Fibroblast of skin of right biceps (primary cell): ENCODE measurements at places on chromosomes 2 and 18.
A peak's percentile ranks its signal among the peaks of the same experiment; 100 is the strongest.

GRCh38 chr2:179268277-179268925, 3.8 kb upstream of the SESTD1 start:
- DNase-seq = peak; percentile 63

DNA sequence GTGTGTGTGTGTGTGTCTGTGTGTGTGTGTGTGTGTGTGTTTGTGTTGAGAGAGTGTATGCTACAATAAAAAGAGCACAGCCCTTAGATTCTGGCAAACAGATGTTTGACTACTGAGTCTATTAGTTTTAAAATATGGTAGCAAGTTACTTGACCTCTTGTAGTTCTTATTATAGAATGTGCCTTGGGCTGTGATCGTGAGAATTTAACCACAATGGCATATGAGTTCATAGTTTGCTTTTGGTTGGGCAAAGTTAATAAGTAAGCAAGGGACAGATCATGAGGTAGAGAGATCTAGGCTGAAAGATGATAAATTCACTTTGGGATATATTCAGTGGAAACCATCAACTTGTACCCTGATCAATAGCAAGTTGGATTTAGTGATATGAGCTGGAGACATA, 334.3 kb upstream of the VWC2L start:
- no peak for DNase-seq

GRCh38 chr18:68438983-68439382, 275.9 kb downstream of the TMX3 start:
- DNase-seq = peak; percentile 92

DNA sequence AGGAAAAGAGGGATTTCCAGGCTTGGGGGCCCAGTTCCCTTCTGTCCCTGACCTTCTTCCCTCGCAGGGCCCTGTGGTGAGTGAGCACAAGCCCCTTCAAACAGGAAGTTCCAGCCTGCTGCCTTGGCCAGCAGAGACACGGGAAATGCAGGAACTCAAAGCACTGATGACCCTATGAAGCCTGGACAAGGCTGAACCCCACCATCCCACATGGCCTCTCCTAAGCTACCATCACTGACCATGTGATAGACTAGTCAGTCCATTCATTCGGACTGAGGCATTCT, 196.4 kb downstream of the TNS1 start:
- no peak for DNase-seq

- DNase-seq = peak; percentile 35
Measured at GRCh38 chr18:74266161-74266560, 25.6 kb downstream of the CYB5A start.

- no peak for DNase-seq
Measured at GRCh38 chr2:237210763-237211162, 125.1 kb downstream of the COPS8 start.

- peak; percentile 57 for DNase-seq
Measured at GRCh38 chr2:106104332-106105062, 89.6 kb downstream of the UXS1 start.

- peak; percentile 85 for DNase-seq
Measured at GRCh38 chr2:72887740-72888437, 681 bp downstream of the SPR start.

GRCh38 chr2:8255448-8255800, 426.4 kb upstream of the ID2 start:
- peak; percentile 24 for DNase-seq

DNA sequence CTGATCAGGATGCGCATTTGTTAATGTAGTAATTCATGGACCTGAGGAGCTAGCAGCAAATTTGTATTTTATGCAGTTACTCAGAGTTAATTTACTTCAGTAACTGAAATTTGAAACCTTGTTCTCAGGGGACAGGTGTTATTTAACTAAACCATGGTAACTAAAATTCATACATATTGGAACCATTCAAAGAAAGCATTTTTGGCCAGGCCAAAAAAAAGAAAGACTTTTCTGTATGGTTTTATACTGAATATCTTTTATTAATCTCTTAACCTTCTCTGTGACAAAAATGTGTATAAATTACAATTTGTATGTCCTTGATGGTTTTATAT, 4.4 kb upstream of the KLHL23 start:
- no peak for DNase-seq

DNA sequence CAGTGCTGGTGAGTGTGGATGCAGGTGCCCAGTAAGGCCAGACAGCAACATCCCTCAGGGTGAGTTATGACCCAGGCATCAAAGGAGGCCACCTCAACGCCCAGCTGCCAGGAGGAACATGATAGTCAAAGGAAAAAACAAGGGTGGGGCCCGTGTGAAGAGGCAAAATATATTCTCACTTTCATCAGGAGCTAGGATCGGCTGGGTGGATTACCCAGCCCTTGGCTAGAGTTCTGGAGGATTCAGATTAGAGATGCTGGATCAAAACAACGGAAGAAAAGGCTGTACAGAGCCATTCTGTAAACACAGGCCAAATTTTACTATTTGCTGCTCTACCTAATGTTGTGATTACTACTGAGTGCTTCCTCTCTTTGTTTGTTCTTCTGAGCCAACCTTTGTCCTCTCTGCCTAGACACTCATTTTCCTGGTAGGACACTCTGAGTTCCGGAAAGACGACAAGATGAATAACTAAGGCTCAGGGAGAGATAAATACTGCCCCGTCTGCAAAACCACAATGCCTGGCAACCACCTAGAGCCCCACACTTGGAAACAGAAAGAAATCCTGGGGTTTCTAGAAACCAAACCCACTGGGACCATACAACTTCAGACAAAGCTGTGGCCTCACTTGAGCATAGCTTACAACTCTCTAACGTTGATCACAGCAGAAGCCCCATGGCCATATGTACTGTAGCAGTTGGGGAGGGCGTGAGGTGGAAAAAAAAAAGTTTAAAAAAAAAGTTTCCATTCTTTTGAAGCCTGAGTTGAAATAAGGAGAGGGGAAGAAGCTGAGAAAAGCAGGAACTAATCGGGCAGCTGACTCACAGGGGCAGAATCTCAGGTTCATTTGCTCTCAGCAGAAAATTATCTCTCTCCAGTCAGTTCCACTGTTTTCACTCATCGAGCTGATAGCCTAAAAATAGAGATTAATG, 17.8 kb upstream of the PMAIP1 start:
- DNase-seq = peak; percentile 78

DNA sequence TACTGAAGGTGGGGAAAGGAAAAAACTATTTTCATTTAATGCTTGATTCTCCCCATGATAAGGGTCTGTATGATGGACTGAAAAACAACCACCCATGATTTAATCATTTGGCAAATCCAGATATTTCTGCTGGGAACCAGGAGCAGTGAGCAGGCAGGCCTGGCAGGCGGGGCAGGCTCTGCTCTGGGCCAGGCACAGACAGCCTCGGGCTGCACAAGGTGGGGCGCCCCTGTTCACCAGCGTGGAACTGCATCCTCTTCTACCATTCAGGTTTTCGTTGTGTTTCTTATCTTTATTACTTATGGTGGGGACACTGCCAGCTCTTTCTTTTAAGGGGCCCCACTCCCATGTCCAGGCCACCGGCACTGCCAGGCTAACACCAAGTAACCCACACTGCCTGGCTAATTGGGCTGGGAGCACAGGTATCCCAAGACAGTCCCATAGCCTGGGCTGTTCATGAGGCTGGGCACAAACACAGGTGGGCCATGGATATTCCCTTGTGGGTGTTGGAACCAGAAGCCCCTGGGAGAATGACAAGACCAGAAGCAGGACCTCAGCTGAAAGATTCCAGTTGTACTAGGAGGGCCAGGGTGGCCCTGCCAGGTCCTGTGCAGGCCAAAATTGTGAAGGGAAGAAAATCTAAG, 57.1 kb upstream of the RALBP1 start:
- DNase-seq = no peak

GRCh38 chr2:207807516-207807915, 37.8 kb upstream of the FZD5 start:
- peak; percentile 28 for DNase-seq

DNA sequence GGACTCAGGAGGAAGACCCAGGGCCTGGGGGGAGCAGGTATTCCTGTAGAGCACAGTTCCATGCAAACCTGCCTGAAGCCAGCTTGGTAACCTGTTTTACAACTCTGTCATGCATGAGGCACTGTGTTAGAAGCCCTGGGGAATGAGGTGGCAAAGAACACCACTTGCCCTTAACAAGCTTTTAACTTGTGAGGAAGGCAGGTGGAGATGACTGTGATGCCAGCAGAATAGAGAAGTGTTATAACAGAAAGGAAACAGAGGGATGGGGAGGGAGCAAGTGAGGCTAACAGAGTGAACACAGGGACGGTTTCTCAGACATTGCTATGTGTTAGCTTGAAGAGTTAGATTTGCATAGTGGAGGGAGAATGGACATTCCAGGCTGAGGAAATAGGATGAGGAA, 11.5 kb upstream of the IL1A start:
- no peak for DNase-seq

DNA sequence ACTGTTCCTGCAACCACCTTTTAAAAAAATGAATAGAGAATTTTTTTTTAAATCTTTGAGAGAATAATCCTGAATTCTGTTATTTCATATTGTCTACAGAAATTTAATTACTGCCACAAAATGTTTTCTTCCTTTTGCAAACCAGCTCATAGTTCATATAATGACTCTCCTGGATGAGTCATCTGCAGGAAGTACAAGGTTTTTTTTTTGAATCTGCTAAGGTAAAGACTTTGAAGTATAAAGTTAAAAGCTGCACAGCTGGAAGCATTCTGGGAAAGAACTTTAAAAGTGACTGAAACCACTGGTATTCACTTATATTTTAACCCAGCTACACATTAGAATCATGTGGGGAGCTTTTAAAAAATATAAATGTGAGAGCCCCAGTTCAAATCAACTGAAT, 25.4 kb downstream of the SESTD1 start:
- DNase-seq = peak; percentile 20

DNA sequence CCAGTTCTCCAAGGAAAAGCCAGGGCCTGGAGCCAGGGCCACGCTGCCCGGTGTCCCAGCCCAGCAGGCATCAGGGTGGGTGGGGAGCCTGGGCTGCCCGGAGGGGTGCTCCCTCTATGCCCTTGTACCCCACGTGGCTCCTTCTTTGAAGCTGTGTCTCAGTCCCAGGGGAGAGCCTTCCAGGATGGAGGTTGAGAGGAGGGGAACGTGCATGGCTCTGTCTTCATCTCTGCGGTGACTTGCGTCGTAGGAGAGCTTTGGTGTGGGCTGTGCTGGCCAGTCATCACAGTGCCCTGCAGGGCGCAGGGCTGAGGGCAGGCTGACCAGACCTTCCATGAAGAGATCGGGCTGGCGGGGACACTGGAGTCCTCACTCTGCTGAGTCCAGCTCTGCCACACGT, 197.2 kb downstream of the LDLRAD4 start:
- no peak for DNase-seq

DNA sequence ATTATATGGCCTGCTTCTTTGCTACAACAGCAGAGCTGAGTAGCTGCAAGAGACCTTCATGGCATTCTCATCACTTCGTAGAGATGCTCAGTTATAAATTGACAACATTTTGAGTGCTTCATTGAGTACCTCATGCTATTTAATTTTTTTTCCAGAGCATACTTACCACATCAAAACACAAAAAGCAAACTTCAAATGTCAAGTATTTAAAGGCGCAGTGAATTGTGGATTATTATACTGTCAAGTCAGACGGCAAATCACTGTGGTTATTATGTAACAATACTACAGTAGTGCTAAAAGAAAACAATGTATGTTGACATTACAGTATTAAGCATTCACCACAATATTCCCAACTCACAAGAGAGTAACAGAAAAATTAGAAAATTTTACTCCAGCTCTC, 12.5 kb downstream of the ZC3H8 start:
- DNase-seq = no peak

DNA sequence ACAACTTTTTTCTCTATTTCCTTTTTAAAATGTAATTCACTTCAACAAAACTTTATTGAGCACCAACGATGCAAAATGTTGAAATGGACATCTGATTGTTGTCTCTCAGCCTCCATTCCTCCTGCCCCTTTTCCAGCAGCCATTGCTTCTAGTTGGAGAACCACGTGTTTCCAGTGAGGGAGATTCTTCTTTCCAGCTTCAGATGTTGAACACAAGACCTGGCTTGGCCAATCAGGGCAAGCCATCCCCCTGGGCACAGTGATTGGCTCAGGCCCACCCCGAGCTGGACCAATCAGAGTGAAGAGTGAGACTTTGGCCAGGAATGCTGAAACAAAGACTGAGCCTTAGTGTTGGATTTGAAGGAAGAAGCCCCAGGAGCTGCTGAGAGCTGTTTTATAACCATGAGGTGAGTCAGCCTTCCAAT, 59.0 kb downstream of the E2F6 start:
- DNase-seq = peak; percentile 95

- DNase-seq = no peak
Measured at GRCh38 chr2:213252206-213252605, 32.1 kb upstream of the SPAG16 start.

- DNase-seq = no peak
Measured at GRCh38 chr2:118272391-118272790, 184.1 kb downstream of the INSIG2 start.

DNA sequence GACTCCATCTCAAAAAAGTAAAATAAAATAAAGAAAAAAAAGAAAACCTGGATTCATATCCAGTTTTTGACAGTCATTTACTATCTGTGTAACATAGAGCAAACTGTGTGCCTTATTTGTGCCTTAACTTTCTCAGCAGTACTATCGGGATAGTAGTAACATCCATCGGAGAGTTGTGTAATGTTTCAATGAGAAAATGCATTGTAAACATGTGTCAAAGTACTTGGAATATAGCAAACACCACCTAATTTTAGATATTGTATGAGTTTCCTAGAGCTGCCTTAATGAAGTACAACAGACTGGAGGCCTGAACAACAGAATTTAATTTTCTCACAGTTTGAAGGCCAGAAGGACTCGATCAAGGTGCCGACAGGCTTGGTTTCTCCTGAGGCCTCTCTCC, 81.3 kb upstream of the CDC42EP3 start:
- no peak for DNase-seq

DNA sequence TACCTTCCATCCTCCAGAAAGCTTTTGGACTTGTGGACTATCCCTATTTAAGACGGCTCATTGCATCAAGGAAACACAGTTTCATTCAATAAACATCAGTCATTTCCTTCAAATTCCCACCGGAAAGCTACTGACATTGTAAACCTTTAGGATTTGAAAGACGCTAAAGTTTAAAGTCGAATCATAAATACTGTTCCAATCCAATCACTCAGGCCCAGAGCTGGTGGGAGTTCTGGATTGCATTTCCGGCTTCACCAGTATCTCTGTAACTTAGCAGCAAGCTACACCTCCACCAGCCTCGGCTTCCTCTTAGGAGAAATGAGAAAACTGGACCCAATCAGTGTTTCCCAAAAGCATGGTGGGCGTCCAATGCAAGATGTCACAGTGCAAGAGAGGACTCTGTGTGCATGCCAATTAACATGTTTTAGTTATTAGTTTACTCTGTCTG, 1.6 kb downstream of the WDFY1 start:
- DNase-seq = peak; percentile 80

DNA sequence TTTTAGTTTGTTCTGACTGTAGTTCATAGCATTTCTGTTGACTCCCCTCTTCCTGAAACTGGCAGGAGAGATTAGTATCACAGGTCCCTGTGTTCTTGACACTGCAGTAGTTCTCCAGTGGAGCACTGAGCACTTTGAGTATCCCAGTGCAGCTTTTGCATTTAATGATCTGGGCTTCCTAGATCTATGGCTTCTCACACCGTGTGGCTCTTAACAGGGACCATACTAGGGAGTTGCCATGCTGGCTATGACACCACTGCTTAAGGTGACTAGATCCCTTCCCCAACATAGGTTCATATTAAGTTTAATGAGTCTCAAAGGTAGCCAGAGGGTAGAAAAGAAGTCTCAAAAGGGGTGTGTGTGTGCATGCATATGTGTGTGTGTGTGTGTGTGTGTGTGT, 6.2 kb upstream of the MSTN start:
- no peak for DNase-seq
